ENCODE measurements at places on chromosomes 2 and 18.

DNA sequence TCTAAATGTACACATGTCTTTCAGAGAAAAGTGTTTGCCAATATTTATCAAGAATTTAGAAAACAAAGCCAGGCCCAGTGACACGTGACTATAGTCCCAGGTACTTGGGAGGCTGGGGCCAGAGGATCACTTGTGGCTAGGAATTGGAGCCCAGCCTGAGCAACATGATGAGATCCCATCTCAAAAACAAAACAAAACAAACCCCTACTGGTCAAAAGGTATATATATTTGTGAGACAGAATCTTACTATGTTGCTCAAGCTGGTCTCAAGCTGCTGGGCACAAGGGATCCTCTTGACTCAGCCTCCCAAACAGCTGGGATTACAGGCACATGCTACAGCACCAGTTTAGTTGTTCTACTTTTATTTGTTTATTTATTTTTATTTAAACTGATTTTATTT lies 79.2 kb downstream of the ZDBF2 start:
- no peak for DNase-seq

DNA sequence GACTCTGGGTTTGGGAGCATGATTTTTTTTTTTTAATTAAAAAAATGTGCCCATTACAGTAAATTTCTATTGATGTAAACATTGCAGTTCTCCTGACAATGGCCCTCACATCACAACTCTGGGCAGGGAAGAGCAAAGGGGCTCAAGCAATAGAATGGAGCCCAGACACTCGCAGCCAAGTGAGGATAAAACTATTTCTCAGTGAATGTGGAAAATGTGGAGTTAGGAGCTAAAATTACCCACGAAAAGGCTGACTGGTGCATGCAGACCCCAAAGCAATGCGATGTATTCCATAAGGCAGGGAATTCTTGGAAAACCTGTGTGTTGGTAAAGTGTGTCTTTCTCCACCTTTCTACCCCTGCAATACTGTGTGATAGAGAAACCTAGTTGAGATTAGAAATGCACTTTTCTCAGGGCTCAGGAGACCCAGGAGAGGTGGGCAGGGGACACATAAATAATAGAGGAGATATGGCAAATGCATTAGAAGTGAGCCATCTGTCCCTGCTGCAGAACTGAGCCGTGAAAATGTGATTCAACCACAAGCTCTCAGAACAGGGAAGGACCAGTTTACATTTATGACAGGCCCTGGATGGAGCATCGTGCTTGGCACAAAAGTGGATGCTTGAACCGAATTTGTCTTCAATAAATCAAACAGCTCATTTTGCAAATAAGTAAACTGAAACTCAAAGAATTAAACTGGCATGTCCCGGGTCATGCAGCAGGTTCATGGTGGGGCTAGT lies 100.1 kb downstream of the MYCN start:
- no peak for DNase-seq

- no peak for DNase-seq
Observed at GRCh38 chr18:43004421-43004820, 111.1 kb downstream of the RIT2 start.

DNA sequence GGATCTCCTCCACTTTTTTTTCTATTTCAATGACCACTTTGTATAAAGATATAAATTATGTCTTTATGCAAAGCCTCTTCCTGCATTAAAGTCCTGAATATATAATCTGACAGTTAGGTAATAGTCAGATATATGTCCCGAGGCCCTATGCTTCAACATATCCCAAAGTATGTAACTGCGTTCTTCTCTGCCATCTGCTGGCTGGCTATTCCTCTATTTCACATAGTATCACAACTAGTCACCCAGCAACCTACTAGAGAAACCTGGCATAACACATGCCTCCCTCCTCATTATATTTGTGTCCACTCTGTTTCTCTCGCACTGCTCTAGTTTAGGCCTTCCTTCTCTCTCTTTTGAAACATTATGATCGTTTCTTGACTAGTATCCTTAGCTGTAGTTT lies 640.8 kb downstream of the DPP10 start:
- DNase-seq, result peak; percentile 89

DNA sequence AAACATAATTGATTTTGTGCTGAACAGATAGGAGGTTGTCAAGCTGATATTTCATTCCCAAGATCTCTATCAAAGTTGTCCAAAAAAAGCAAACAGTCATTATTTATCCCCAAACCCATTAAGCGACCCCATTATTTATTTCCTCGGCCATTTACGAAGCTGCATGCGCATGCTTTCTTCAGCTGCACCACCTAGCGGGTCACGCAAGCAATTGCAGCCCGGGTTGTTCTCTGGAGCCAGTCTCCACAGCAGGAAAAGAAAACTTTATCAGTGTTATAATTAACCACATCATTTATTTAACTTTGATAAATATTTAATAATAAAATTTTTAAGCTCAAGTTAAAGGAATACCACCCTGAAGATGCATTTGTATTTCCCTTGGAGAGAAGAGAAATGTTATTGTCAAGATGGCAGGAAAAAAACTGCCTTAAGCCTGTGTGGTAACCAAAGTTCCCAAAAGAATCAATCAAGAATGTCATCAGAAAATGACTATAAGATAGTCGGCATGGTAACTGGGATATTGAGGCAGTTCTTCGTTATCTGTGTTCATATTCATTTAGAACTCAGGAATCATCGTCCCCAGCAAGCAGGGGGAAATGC lies 304.7 kb downstream of the FBXO15 start:
- no peak for DNase-seq

GRCh38 chr2:21001225-21001946 lies 42.5 kb downstream of the APOB start:
- DNase-seq, result no peak

Data from DMS 273 treated with DMSO at 0.1 percent for 48 hours (cell line).